ENCODE measurements at places on chromosomes 16 and 17. TPM values are rescaled to one million over a fixed set of nuclear protein-coding genes. Genes with fewer than 3 reads are reported as not detected.

CCL17 gene
- total RNA-seq: not detected

TBC1D24 gene
- total RNA-seq: 24.6 TPM

HES7 gene
- total RNA-seq: not detected

SPATA22 gene
- total RNA-seq: not detected

CYGB gene
- 9.5 TPM for total RNA-seq

APPBP2 gene
- 46.1 TPM for total RNA-seq

CACNG1 gene
- total RNA-seq: not detected

HP gene
- total RNA-seq: 0.11 TPM

TEN1 gene
- 16.5 TPM for total RNA-seq

ZNF205 gene
- 24.1 TPM for total RNA-seq

ERN1 gene
- 13.8 TPM for total RNA-seq

PTGES3L gene
- 0.44 TPM for total RNA-seq

CSNK1D gene
- total RNA-seq: 57.6 TPM

RDM1 gene
- total RNA-seq: 1.5 TPM

KATNB1 gene
- 26.7 TPM for total RNA-seq

SLC6A4 gene
- 0.11 TPM for total RNA-seq

HOXB1 gene
- total RNA-seq: not detected

GPATCH8 gene
- total RNA-seq: 24.2 TPM

CSH1 gene
- not detected for total RNA-seq

CDH1 gene
- not detected for total RNA-seq

EVI2A gene
- total RNA-seq: 7.3 TPM

MMP2 gene
- 1,958 TPM for total RNA-seq

CACNA1G gene
- total RNA-seq: 0.12 TPM

SLC16A11 gene
- total RNA-seq: 0.11 TPM

PRSS27 gene
- 0.75 TPM for total RNA-seq

PRM1 gene
- not detected for total RNA-seq

HAGHL gene
- 29.0 TPM for total RNA-seq

TRIM65 gene
- total RNA-seq: 23.8 TPM

PLK1 gene
- total RNA-seq: 16.6 TPM

BTBD17 gene
- not detected for total RNA-seq

LPO gene
- total RNA-seq: not detected

TBC1D3I gene
- total RNA-seq: not detected

GDPD1 gene
- 2.2 TPM for total RNA-seq

OTOP3 gene
- total RNA-seq: not detected

CSH2 gene
- total RNA-seq: not detected

TMEM238L gene
- total RNA-seq: not detected

C17orf50 gene
- total RNA-seq: not detected

ACADVL gene
- 238 TPM for total RNA-seq

SLC5A10 gene
- total RNA-seq: not detected

KCNJ2 gene
- 6.6 TPM for total RNA-seq

EPX gene
- not detected for total RNA-seq

CLDN9 gene
- total RNA-seq: not detected

BCL6B gene
- total RNA-seq: 0.50 TPM

SLC5A11 gene
- total RNA-seq: not detected

FKBP10 gene
- 239 TPM for total RNA-seq

SYT17 gene
- total RNA-seq: under 0.01 TPM

ACSM3 gene
- 0.77 TPM for total RNA-seq

EFTUD2 gene
- 88.9 TPM for total RNA-seq

SEPTIN1 gene
- total RNA-seq: 0.25 TPM

HSD11B2 gene
- total RNA-seq: not detected

MMP28 gene
- total RNA-seq: 0.33 TPM

HBM gene
- not detected for total RNA-seq

SNAI3 gene
- total RNA-seq: 0.12 TPM

All from uterine smooth muscle cell (primary cell).